Activated CD8-positive, alpha-beta T cell treated with anti-CD3 and anti-CD28 coated beads, Interleukin-2, amount 10 ng/mL, durations not matched to agents 7 days and 5 days (primary cell): ENCODE measurements at places on chromosomes 4 and X. TPM values are rescaled to one million over a fixed set of nuclear protein-coding genes. Genes with fewer than 3 reads are reported as not detected.

KLHL4 gene
- not detected for total RNA-seq

- no peak overlapping the region for H3K4me3 ChIP-seq
- H3K4me1 ChIP-seq, result no peaks in the 10 kb centered on the region
- no peaks in the 10 kb centered on the region for H3K36me3 ChIP-seq
- no peak overlapping the region for H3K27ac ChIP-seq
- peaks cover 16% of the 10 kb centered on the region for H3K27me3 ChIP-seq
Measured at GRCh38 chr4:121484633-121485032, 103.8 kb upstream of the QRFPR start.

GRCh38 chr4:31343061-31343460, 622.9 kb downstream of the PCDH7 start:
- H3K27me3 ChIP-seq, result no peaks in the 10 kb centered on the region
- H3K36me3 ChIP-seq, result no peaks in the 10 kb centered on the region
- DNase-seq, result no peak
- no peak overlapping the region for H3K27ac ChIP-seq
- H3K4me1 ChIP-seq, result no peaks in the 10 kb centered on the region

- H3K36me3 ChIP-seq, result peaks cover 18% of the 10 kb centered on the region
- no peaks in the 10 kb centered on the region for H3K4me1 ChIP-seq
- H3K27me3 ChIP-seq, result no peaks in the 10 kb centered on the region
Measured at GRCh38 chr4:112550728-112551127, 34.7 kb upstream of the NEUROG2 start.

- H3K4me3 ChIP-seq, result no peak overlapping the region
- H3K27me3 ChIP-seq, result no peaks in the 10 kb centered on the region
- no peak overlapping the region for H3K27ac ChIP-seq
- DNase-seq, result no peak
- H3K36me3 ChIP-seq, result no peaks in the 10 kb centered on the region
Measured at GRCh38 chrX:20967725-20968124, 406.5 kb upstream of the CNKSR2 start.
